ENCODE measurements at places on chromosomes 3 and 15. TPM values are rescaled to one million over a fixed set of nuclear protein-coding genes. Genes with fewer than 3 reads are reported as not detected.
A peak's percentile ranks its signal among the peaks of the same experiment; 100 is the strongest.

The P2RY1 gene
- 0.29 TPM for total RNA-seq

The ANKRD34C gene
- not detected for total RNA-seq

The LEKR1 gene
- 0.98 TPM for total RNA-seq

The GXYLT2 gene
- 13.3 TPM for total RNA-seq

The SLC22A14 gene
- not detected for total RNA-seq

The CCDC191 gene
- total RNA-seq, result 1.3 TPM

The PPP1R14D gene
- total RNA-seq, result 0.33 TPM

The CLDN1 gene
- total RNA-seq, result 6.8 TPM

The MLH1 gene
- 79.7 TPM for total RNA-seq

The SCN5A gene
- not detected for total RNA-seq

The ANKRD63 gene
- total RNA-seq, result 1.4 TPM

The SCN11A gene
- total RNA-seq, result not detected

The CHL1 gene
- not detected for total RNA-seq

The GCNT3 gene
- total RNA-seq, result 0.18 TPM

The NMB gene
- total RNA-seq, result 20.4 TPM

DNA sequence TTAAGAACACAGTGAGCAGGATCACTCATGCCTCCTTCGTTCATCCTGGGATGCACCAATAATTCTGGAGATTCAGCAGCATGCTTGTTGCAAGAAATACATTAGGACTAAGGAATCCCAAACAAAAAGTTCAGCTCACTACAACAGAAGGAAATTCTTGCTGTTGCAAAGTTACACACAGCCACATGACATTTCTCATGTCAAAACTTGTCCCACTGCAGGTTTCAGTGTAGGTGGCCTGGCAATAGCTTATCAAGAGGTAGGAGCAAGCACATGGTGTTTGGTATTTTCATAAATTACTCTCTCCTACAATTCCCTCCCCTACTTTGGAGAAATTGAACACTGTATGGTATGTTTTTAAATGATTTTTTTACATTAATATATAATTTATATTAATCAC lies 399.6 kb upstream of the EPHA3 start:
- H3K27ac ChIP-seq, result no peak overlapping the region
- H3K36me3 ChIP-seq, result no peaks in the 10 kb centered on the region
- H3K4me1 ChIP-seq, result no peaks in the 10 kb centered on the region
- DNase-seq, result no peak
- H3K4me3 ChIP-seq, result no peak overlapping the region

GRCh38 chr3:48413086-48413485 lies 16.8 kb downstream of the PLXNB1 start:
- no peak overlapping the region for H3K4me3 ChIP-seq

- H3K27me3 ChIP-seq, result no peaks in the 10 kb centered on the region
- no peaks in the 10 kb centered on the region for H3K36me3 ChIP-seq
- H3K4me1 ChIP-seq, result peaks cover 11% of the 10 kb centered on the region
- no peak overlapping the region for H3K4me3 ChIP-seq
- H3K27ac ChIP-seq, result no peak overlapping the region
Observed at GRCh38 chr3:193030276-193030675, 112.6 kb upstream of the MB21D2 start.

GRCh38 chr3:126494204-126494969 lies 18.7 kb upstream of the ZXDC start:
- H3K27me3 ChIP-seq, result no peaks in the 10 kb centered on the region
- no peak overlapping the region for H3K27ac ChIP-seq
- DNase-seq, result no peak
- H3K4me1 ChIP-seq, result no peaks in the 10 kb centered on the region
- no peaks in the 10 kb centered on the region for H3K36me3 ChIP-seq
- H3K4me3 ChIP-seq, result no peak overlapping the region

GRCh38 chr3:113744941-113745755 lies 901 bp downstream of the NAA50 start:
- H3K36me3 ChIP-seq, result peaks cover 6% of the 10 kb centered on the region
- DNase-seq, result peak; percentile 93
- peak overlapping the region; percentile 89 for H3K27ac ChIP-seq
- no peaks in the 10 kb centered on the region for H3K27me3 ChIP-seq
- H3K4me1 ChIP-seq, result peaks cover 47% of the 10 kb centered on the region
- H3K4me3 ChIP-seq, result peak overlapping the region; percentile 96

DNA sequence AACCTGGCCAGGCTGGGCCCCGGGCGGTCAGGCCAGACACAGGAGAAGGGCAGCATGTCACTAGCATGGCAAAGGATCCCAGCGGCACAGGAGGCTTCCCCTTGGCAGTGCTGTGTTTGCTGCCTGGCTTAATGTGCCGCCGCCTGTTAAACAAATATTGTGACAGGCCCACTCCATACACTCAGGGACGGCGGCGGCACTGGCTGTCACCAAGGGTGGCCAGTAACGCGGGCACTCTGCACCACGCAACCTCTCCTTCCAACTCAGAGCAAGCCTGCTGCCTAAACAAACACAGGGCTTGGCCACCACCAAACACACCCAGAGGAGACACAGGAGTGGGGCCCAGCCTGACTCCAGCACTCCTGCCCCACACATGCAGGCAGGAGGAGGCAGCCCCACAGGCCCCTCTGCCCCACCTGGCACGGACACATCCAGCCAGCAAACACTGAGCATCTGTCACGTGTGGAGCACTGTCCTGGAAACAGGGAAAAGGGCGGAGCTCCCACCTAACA lies 48.0 kb downstream of the TPRA1 start:
- no peak overlapping the region for H3K4me3 ChIP-seq
- no peak for DNase-seq
- H3K36me3 ChIP-seq, result no peaks in the 10 kb centered on the region
- no peak overlapping the region for H3K27ac ChIP-seq
- H3K4me1 ChIP-seq, result no peaks in the 10 kb centered on the region

DNA sequence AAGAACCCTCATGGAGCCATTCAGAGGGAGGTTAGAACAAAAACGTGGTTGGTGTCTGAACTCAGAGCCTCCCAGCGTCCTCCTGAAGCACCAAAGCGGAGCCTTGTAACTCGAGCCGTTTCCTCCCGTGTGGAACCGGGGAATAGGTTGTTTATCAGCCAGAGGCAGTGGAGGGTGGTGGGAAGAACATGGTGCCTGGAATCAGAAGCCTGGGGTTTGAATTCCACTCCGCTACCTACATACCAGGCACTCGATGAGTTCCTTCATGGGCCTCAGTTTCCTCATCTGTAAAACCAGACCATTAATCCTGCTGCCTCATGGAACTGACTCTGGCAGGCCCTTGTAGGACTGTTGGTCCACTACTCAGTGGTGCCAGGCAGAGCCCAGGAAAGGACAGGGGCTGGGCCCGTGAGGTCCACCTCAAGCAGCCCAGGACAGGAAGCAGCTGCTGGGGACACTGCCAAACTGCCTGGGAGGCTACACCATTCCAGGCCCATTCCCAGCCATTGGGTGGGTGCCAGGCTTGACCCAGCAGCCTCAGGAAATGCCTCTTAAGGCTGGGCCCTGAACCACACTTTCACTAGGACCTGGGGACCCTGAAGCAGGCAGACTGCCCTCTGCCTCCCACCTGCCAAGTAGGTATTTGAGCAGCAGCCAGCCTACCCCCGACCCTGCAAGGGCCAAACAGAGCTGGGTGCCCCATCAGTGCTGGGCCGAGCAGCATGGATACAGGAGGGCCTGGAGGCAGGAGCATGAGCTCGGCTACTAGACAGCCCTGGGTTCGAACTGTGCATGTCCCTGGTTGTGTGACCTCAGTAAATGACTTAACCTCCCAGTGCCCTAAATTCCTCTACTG lies 33.4 kb downstream of the PRKCD start:
- H3K4me1 ChIP-seq, result peaks cover 29% of the 10 kb centered on the region
- H3K27me3 ChIP-seq, result no peaks in the 10 kb centered on the region
- peak; percentile 55 for DNase-seq

- no peaks in the 10 kb centered on the region for H3K4me1 ChIP-seq
- no peak for DNase-seq
- no peaks in the 10 kb centered on the region for H3K36me3 ChIP-seq
- H3K4me3 ChIP-seq, result no peak overlapping the region
- no peak overlapping the region for H3K27ac ChIP-seq
Observed at GRCh38 chr3:169619793-169620192, 43.7 kb downstream of the MECOM start.

GRCh38 chr3:150129166-150129565 lies 158.5 kb upstream of the PFN2 start:
- no peaks in the 10 kb centered on the region for H3K4me1 ChIP-seq
- H3K27me3 ChIP-seq, result no peaks in the 10 kb centered on the region
- no peaks in the 10 kb centered on the region for H3K36me3 ChIP-seq
- DNase-seq, result no peak

DNA sequence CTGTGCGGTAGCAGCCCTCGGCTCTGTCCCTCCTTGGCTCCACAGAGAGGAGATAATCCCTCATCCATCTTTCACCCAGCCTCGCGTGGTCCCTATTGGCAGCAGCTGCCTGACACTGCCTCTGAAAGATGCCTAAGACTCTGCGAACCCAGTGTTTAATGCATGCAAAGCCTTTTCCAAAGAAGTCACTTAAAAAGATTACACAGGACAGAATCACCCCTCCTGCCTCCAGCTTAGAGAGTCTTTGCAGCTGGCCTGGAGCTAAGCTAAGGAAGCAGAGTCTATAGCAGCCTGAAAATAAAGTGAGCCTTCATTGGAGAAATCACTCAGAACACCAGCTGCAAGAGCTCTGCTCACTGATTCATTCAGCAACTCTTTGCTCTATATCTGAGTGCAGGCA lies 247.2 kb downstream of the SHQ1 start:
- H3K36me3 ChIP-seq, result no peaks in the 10 kb centered on the region
- no peaks in the 10 kb centered on the region for H3K4me1 ChIP-seq
- no peak for DNase-seq

- DNase-seq, result no peak
- no peak overlapping the region for H3K27ac ChIP-seq
- no peaks in the 10 kb centered on the region for H3K27me3 ChIP-seq
- no peaks in the 10 kb centered on the region for H3K36me3 ChIP-seq
- H3K4me1 ChIP-seq, result no peaks in the 10 kb centered on the region
Observed at GRCh38 chr3:143276592-143276991, 157.0 kb downstream of the CHST2 start.

- peaks cover 61% of the 10 kb centered on the region for H3K4me1 ChIP-seq
- no peaks in the 10 kb centered on the region for H3K36me3 ChIP-seq
- DNase-seq, result peak; percentile 59
- H3K27ac ChIP-seq, result peak overlapping the region; percentile 76
Observed at GRCh38 chr3:159170436-159171003, 368.7 kb downstream of the MFSD1 start.

DNA sequence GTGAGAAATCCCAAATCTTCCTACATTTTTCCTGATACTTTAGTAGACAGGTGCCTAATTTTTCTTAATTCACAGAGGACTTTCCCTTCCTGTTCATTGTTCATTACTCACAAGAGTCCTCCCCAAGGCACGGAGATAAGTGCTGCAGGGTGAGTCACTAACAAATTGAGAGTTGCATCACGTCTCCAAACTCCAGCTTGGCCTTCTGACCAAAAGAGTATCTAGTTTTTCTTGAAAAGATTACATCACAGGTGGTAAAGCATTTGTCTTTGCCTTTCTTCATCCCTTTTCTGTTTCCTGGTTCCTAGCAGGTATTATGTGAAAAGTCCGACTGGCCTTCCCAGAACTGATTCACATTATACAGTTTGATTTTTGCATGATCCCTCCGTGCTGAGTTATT lies 24.9 kb upstream of the RASGRP1 start:
- no peaks in the 10 kb centered on the region for H3K27me3 ChIP-seq
- H3K27ac ChIP-seq, result no peak overlapping the region
- no peak overlapping the region for H3K4me3 ChIP-seq
- peak; percentile 76 for DNase-seq
- peaks cover 8% of the 10 kb centered on the region for H3K4me1 ChIP-seq
- no peaks in the 10 kb centered on the region for H3K36me3 ChIP-seq

- H3K4me1 ChIP-seq, result peaks cover 23% of the 10 kb centered on the region
- H3K27me3 ChIP-seq, result no peaks in the 10 kb centered on the region
- DNase-seq, result no peak
- peak overlapping the region; percentile 92 for H3K4me3 ChIP-seq
Observed at GRCh38 chr15:41544650-41545015, 576 bp upstream of the RPAP1 start.

DNA sequence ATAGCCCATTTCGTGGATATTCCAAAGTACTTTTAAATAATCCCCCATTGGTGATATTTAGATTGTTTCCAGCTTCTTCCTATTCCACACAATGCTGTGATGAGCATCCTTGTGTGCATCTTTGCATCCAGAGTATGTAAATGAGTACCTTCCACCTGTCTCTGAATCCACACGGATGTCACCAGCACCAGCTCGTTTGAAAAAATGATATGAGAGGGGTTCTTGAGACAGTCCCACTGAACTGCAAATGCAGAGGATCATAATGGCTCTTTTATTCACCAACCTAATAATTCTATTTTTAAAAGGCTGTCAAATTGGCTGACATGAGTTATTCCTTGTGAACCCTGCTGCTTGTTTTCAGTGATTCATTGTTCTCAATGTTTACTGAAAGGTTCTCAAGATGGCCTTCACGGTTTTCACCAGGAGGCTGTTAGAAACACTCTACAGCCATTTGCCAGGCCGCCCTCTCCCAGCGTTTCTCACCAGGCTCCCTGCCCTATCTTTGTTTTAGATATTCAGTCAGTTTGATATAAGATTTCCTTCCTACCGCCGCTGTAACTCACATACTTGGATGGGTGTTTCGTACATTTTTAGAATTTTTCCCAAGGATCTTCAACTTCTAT lies 96.7 kb upstream of the PTPRG start:
- no peaks in the 10 kb centered on the region for H3K4me1 ChIP-seq
- DNase-seq, result no peak
- no peaks in the 10 kb centered on the region for H3K36me3 ChIP-seq
- no peaks in the 10 kb centered on the region for H3K27me3 ChIP-seq
- H3K4me3 ChIP-seq, result no peak overlapping the region

- H3K27me3 ChIP-seq, result peaks cover 26% of the 10 kb centered on the region
- H3K4me3 ChIP-seq, result no peak overlapping the region
- no peak overlapping the region for H3K27ac ChIP-seq
- no peaks in the 10 kb centered on the region for H3K4me1 ChIP-seq
Observed at GRCh38 chr3:59920822-59921221, 871.0 kb upstream of the CFAP20DC start.

DNA sequence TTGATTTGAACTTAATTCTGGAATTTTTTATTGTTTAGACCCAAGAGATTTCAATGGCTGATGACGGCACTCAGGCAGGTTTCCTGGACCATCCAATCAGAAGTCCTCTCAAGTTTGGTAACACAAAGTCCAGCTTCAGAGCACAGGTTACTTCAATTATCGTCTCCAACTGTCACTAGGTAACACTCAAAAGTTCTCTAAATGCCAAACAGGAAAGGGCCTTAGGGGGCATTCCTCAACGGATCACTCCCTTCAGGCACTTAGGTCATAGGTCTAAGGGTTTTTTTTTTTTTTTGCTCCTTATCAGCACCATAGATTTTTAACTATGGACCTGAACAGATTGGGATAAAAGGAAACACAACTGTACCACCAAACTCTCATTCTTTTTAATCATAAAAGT lies 85.8 kb downstream of the MEIS2 start:
- no peak overlapping the region for H3K4me3 ChIP-seq
- no peak for DNase-seq
- no peaks in the 10 kb centered on the region for H3K27me3 ChIP-seq
- no peak overlapping the region for H3K27ac ChIP-seq
- H3K36me3 ChIP-seq, result no peaks in the 10 kb centered on the region
- H3K4me1 ChIP-seq, result peaks cover 12% of the 10 kb centered on the region

All from PC-3 (cell line).